ENCODE measurements at places on chromosomes 5 and 9.

DNA sequence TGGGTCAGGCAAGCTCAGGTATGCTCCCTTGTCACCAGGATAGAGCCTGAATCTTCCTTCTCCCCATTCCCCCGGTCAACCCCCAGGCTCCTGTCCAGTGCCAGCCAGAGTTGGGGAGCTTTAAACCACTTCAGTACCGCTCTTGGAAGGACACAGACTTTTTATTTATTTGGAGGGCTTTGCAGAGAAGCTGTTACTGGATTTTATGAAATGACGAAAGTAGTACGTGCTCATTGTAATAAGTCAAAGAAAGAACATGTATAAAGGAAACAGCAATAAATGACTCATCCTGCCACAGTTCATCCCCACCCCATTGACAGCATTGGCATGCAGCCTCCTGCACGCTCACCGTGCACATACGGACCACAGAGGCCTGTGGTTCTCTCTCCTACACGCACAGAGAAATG, 230.3 kb downstream of the AUH start:
- DNase-seq, result no peak

- DNase-seq, result no peak
Measured at GRCh38 chr5:10459080-10460055, 17.7 kb downstream of the ROPN1L start.

DNA sequence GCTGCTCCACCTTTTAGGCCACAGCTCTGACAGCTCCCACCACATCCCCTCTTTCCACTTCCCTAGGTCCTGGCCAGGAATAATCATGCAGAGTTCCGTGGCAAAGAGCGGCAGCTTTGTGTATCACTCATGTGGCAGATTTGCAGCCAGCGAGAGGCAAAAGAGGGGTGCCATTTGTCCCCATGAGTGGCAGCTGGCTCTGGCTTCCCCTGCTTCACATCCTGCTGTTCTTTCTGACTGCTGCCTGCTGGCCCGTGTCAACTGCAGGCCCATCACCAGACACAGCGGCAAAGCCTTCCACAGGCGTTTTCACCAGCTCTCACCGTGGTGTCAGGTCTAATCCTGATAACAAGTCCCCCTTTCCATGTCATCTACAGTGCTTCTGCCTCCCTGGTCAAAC, 430.6 kb upstream of the DAP start:
- no peak for DNase-seq

DNA sequence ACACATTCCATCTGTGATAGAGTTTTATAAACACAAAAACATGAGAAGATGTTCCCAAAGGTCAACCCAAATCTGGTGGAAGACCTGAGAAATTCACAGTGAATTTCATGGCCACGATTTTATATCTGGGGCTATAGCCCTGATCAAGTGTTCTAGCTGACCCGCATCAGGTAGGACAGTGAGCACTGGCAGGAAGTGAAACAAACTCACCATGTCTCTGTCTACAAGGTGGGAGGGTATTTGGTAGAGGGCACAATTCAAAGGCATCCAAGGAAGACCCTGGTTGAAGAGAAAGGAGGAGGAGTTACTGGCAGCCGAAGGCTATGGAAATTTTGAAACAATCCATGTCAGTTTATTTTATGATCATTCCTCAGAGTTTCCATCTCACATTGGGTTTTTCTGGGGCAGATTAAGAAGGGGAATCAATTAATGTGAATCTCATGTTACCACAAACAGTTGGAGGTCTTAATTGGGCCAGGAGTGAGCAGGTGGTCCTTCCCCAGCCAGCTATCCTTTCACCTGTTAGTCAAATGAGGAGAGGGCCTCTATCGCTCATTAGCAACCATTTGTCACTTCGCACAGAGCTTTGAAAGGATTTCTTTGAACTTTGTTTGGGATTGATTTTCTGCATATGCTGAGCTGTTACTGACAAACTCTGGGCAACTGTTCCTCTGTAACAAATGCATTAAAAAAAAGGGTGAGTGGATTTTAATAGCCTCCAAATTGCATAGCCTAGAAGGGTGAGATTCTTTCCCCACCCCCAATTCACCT, 612.0 kb upstream of the CLINT1 start:
- DNase-seq, result no peak

DNA sequence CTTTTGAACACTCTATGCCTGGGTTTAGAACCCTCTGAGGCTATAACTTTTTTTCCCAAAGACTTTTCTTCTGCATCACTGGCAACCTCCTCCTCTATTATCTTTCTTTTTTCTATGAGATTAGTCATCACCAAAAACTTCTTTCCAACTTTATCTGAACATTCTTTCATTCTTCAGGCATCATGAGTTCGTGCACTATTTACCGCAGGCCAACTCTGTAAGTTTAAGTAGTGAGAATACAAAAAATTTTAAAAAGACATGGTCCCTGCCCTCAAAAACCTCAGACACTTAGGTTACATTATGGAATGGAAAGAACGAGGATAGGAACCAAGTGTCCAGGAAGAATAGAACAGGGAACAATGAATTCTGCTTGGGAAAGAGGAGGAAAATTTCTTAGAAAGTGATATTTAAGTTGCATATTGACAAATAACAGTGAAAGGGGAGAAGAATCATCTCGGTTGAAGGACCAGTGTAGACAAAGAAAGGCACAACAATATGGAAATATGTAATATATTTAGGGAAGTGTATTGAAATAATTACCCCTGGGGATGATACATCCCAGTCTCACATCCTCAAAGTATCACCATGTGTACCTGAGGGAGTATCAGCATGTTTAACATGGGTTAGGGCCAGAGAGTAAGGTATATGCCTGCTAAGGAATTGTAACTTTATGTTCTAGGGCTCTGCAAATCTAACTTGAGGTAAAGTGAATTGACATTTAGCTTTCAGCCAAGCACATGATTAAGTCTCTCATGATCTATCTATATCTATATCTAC, 196.5 kb upstream of the NREP start:
- no peak for DNase-seq

DNA sequence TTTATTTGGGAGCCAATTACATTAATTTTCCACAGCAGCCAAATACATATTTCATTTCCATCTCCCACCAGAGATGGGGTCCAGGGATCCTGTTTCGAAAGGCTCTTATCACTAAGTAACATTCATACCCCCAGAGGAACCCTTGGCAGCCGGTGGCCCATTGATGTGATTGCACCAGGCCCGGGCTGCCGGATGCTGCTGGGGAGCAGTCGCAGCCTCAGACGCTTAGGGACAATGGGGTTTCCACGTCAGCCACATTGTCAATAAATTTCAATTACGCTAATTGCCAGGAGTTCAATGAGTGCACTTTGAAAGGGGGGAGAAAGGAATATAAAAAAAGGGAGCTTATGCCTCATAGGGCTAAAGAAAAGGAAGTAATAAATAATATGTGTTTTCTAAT, 478.8 kb upstream of the ADAMTS16 start:
- DNase-seq, result no peak

- no peak for DNase-seq
Measured at GRCh38 chr5:125510651-125511050, 764.2 kb upstream of the ZNF608 start.

DNA sequence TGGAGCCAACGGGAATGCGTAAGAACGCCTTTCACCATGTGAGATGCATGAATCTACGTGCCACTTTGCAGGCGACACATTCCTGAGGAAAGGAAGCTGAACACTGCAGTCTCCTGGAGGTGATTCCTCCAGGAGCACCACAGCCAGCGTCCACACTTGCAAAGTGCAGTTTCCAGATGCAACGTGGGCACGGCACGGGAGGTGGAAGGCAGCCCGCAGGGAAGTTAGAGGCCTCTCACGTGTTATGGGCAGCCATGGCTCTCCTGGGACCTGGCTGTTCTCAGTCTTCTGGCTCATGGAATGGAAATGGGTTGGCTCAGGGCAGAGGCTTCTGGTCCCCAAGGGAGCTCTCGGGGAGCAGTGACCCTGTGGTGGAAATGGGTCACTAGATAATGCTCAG, 381.0 kb upstream of the IRX4 start:
- DNase-seq, result no peak

DNA sequence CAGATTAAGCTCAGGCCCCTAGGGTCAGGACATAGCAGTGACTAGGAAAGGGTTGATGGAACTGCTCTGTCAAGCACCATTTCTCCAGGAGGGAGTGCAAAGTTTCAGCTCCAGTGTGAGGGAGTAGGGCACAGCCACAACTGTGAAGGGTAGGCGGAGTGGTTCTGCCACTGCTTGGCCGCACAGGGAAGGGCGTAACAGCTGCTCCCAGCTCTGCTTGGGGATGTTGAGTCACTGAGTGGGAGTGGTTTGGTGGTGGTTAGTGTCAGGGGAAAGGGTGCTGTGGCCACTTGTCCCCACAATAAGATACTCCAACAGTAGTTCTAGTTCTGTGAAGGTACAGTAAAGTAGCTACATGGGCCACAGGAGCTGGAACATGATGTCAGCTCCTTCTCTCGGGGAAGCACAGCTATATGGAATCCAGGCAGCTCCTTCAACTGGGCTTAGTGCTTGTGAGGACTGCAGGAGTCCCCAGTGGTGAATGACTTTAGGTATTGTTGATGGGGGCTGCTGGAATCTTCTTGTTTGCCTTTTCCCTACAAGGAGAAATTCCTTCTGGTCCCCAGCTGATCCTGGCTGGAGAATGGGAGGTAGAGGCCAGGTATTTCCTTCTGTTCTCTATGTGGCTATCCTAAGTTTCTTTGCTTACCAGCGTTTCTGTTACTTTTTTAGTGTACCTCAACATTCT, 314.5 kb downstream of the SPATA31D1 start:
- no peak for DNase-seq

- DNase-seq, result no peak
Measured at GRCh38 chr5:33457126-33457525, 16.4 kb downstream of the TARS1 start.

DNA sequence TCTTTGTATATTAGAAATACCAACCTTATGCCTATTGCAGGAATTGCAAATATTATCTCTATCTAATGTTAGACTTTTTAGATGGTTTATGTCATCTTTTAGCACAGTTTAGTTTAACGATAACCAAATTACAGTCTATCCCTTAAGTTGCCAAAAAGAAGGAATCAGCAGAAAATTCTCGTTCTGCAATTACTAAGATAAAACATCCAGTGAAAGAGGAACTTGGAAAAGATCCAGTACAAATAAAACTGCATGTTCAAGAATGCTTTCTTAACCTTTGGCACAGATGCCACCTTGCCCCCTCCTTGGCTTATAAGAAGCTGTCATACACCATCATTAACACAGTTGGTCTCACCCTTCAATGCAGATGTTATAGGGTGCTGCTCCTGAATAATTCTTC, 124.0 kb downstream of the SEMA5A start:
- no peak for DNase-seq

DNA sequence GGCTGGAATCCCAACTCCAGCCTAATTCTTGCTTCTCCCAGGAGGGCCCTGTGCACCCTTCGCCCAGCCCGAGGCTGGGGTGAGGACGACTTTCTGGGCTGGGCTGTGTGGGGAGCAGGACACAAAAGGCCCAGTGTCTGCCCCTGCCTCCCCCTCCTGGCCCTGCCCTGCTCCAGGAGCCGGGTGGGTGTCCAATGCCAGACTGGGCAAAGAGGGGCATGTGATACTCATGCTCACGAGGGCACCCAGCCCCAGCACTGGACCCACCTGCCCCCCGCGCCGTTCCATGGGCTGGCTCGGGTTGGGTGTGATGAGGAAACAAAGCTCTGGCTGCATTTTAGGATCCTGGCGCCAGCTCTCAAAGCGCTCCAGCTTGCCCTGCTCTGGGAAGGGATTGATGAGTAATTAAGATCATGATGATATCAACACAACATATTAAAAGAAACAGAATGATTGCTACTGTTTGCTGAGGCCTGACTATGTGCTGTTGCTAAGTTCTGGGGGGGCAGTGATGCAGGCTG, 30.7 kb downstream of the LHX2 start:
- DNase-seq, result no peak

DNA sequence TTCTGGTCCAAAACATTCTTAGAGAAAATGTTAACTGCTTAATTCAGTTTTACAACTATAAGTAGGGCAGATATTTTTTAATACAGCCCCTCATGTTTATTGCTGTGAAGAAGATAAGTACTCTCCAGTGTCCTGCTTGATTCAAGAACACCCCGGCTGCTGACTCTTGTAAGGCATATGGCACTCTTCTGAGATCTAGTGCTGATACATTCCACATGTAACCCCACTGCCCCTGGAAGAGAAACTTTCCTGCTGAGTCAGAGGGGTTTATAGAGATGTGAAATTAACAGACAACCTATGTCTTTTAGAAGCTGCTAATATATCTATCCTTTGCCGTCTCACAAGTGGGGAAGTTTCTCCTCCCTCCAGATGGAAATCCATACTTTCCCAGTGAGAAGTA, 1.0 kb upstream of the MINAR2 start:
- DNase-seq, result no peak

DNA sequence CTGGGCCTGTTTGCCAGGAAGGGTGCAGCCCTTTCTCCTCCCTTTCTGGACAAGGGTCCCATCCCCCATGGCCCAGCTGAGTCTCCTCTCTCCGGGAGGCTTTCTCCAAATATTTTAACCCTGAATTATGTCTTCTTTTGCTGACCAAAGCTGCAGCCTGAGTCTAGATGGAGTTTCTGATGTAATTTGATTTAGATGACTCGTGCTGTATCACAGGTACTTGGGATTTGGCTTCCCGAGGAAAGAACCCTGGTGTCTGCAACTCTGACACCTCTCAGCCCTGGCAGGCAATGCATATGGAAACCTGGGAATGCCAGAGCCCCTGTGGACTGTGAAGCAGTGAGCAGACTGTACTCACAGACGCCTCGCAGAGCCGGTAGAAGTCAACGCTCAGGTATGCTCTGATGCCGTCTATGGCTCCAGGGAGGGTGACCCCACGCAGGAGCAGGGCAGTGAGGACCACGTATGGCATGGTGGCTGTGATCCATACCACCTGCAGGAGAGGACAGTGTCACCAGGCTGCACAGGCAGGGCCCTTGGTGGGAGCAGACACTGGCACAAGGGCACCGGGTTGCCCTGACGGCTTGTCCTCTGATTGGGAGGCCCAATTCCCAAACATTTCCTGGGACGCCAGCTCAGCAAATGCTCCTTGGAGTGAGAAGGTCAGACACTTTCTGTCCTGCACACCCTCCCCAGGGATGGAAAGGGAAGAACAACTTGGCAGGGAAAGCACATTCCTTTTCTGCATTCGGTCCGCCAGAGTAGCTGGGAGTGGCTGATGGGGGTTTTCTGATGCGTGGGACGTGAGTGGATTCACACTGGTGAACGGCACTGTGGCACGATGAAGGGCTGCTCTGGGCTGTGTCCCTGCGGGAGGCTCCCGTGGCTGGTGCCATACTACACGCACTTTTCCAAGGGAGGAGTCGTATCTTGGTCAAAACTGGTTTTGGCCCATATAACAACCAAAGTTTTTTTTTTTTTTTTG, 24.7 kb downstream of the SLC6A3 start:
- DNase-seq, result no peak

DNA sequence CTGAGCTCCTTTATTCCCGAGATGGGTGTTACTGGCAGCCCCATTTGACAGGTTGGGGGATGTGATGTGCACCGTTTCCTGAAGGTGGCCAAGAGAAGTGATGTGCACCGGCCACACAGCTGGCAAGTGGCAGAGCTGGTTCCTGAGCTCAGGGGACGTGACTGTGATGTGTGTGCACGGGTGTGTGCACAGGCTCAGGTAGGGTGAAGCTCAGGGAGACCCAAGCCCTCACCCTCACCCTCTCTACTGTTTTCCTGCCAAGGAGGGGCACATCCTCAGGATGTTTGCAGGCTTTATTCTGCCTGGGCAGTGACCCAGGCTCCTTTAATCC, 56.6 kb downstream of the WWC1 start:
- DNase-seq, result no peak

Measured in activated naive CD4-positive, alpha-beta T cell (primary cell).